D721Med (cell line): ENCODE measurements at places on chromosomes 4 and X.

DNA sequence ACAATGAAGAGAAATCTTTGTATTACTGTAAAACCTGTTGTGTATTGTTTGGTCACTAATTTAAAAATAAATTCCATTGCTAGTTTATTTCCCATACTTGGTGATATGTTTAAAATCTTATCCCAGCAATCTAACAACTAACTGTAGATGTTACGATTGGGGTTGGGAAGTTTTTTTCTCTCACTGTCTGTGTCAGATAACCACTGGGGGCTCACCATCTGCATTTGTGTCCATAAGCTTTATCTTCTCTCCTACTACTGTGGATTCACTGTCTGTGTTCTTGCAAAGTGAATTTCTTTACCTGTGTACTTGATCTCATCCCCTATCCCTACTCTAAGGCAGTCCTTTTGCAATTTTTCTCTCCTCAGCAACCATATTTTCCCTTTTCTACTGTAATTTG, 81.3 kb downstream of the STIM2 start:
- no peak for DNase-seq

DNA sequence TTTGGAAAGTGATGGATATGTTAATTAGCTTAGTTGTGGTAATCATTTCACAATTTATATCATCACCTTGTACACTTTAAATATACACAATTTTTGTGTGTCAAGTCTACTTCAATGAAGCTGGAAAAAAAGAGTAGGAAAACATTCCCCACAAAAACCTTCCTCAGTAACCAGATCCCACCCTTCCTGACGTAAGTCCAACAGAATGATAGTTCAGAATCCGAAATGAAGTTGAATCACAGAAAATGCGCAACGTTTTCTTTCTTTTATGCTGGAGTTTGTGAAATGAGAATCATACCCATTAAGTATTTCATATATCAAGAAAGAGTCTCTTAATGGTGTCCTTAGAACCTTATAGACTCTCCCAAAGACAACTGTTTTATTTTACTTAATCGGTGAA, 292.9 kb downstream of the USP46 start:
- DNase-seq = no peak

DNA sequence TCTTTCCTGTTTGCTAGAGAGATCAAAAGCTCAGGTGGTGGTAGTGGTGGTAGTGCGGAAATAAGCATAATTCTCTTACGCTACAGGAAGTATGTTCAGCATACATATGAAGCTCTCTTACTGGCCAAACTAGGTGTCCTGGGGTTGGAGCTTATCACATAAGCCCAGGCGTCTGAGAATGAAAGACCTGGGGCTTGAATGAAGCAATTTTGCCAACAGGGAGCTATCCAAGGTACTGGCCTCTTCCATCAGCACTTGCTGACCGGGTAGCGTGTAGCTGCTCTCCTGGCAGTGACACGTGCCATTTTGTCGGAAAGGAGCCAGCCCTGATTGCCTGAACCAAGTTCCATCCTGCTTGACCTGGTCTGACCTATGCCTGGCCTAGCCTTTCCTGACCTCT, 65.9 kb upstream of the HPF1 start:
- DNase-seq = no peak

GRCh38 chr4:152197211-152197610, 338.7 kb downstream of the FBXW7 start:
- no peak for DNase-seq

DNA sequence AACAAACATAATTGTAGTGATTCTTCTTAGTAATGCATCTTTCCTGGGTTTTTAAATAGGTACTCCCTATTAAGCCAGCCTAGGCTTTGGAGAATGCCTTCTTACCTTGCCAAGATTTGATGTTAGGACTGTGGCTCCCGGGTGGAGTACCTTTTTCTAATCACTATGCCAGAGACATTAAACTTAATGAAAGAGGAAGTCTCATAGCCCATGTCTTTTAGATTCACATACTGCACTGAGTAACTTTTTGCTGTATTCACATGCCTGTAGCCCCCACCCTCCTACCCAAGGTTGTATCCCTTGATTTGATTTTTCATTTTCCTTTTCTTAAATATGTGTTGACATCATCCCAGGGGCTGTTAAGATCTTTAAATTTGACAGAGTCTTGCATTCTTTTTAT, 104.2 kb upstream of the TLR2 start:
- DNase-seq = no peak
